ENCODE measurements at places on chromosomes 6 and 20. TPM values are rescaled to one million over a fixed set of nuclear protein-coding genes. Genes with fewer than 3 reads are reported as not detected.

DNA sequence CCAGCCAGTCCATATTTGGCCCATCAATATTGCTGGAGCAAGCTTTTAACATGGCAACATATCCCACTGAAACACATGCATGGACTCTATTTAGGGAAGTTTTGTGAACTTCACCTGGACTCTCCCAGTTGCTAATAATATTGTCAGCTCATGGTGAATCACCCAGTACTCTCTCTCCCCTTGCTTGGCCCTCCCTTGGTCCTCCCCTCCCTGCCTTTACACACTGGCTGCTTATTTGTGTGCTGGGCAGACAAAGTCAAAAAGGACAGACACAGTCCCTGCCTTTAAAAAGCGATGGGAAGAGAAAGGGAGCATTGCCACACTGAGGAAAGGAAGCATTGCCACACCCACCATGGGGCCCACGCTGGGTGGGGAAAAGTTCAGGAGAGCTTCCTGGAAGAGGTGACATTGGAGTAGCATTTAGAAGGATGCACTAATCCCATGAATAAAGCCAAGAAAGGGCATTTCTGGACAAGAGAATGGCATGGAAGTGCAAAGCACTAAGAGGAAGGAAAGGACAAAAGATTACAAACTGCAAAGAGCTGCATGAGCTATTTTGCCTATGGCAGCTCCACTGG lies 143.4 kb upstream of the EXOC2 start:
- no peaks in the 10 kb centered on the region for H3K27me3 ChIP-seq
- no peaks in the 10 kb centered on the region for H3K4me1 ChIP-seq
- H3K27ac ChIP-seq, result no peak overlapping the region
- H3K36me3 ChIP-seq, result no peaks in the 10 kb centered on the region

DNA sequence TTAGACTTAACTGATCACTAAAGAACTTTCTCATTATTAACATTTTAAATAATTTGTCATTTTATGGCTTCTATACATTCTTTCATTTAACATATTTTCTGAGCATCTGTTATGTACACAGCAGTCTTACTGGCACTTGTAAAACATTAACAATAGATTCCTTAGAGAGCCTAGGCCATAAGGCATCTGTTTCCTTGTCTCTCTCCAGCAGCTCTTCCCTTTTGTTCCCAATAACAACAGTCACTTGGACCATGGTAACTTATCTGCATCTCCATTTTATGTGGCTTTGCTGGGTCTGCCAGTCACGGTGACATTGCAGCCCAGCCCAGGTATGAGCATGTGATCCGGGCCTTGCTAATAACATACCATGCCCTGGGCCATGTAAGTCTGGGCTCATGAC lies 11.7 kb upstream of the TASP1 start:
- DNase-seq, result no peak
- H3K27ac ChIP-seq, result no peak overlapping the region
- no peak overlapping the region for H3K4me3 ChIP-seq

GRCh38 chr6:142940487-142940886 lies 4.5 kb downstream of the HIVEP2 start:
- no peaks in the 10 kb centered on the region for H3K36me3 ChIP-seq
- H3K27me3 ChIP-seq, result no peaks in the 10 kb centered on the region
- DNase-seq, result no peak
- no peaks in the 10 kb centered on the region for H3K4me1 ChIP-seq
- no peak overlapping the region for H3K4me3 ChIP-seq
- no peak overlapping the region for H3K27ac ChIP-seq

GRCh38 chr6:11854408-11855165 lies 76.0 kb upstream of the ADTRP start:
- H3K4me3 ChIP-seq, result no peak overlapping the region
- H3K36me3 ChIP-seq, result no peaks in the 10 kb centered on the region
- no peak for DNase-seq

Gene RCAN2
- polyA plus RNA-seq, result 25.6 TPM

DNA sequence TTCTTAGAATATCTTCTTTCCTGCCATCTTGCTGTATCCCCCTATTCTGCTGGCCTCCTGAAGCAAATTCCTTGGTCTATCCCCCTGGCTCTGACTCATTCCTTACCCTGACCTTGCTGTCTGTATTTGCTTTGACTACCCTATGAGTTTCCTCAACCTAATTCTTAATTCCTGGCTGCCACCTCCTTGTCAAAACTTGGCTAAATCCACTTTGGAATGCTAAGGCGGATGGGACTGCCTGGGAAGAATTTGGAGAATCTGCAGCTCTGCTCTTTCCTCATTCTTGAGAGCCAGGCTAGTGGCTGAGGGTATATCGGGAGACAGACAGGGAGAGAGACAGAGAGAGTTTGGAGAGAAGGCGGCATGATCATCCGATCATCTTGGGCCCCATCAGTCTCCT lies 24.4 kb downstream of the CAP2 start:
- no peaks in the 10 kb centered on the region for H3K27me3 ChIP-seq
- H3K4me1 ChIP-seq, result peaks cover 1% of the 10 kb centered on the region
- H3K36me3 ChIP-seq, result no peaks in the 10 kb centered on the region

Gene CNPY3
- polyA plus RNA-seq, result 36.8 TPM

GRCh38 chr6:148285205-148285604 lies 57.4 kb upstream of the SASH1 start:
- no peak for DNase-seq
- no peaks in the 10 kb centered on the region for H3K27me3 ChIP-seq
- H3K36me3 ChIP-seq, result no peaks in the 10 kb centered on the region
- H3K4me3 ChIP-seq, result no peak overlapping the region

GRCh38 chr20:46333161-46333991 lies 25.1 kb upstream of the CDH22 start:
- no peaks in the 10 kb centered on the region for H3K4me1 ChIP-seq
- H3K27me3 ChIP-seq, result no peaks in the 10 kb centered on the region
- no peak for DNase-seq
- H3K27ac ChIP-seq, result no peak overlapping the region
- no peaks in the 10 kb centered on the region for H3K36me3 ChIP-seq
- no peak overlapping the region for H3K4me3 ChIP-seq

- H3K27me3 ChIP-seq, result no peaks in the 10 kb centered on the region
- no peaks in the 10 kb centered on the region for H3K4me1 ChIP-seq
- no peak overlapping the region for H3K27ac ChIP-seq
- no peaks in the 10 kb centered on the region for H3K36me3 ChIP-seq
Measured at GRCh38 chr20:44367746-44368145, 12.2 kb downstream of the HNF4A start.

All from ovary (tissue), 10 donors.